ENCODE measurements at places on chromosomes 3 and 15. TPM values are rescaled to one million over a fixed set of nuclear protein-coding genes. Genes with fewer than 3 reads are reported as not detected.

Gene FBXO40
- not detected for total RNA-seq

Gene GORASP1
- 24.5 TPM for total RNA-seq

Gene PCOLCE2
- not detected for total RNA-seq

Gene CFAP91
- 0.30 TPM for total RNA-seq

Gene CP
- not detected for total RNA-seq

Gene MYL3
- total RNA-seq, result not detected

Gene ABHD6
- 4.1 TPM for total RNA-seq

Gene C3orf85
- not detected for total RNA-seq

Gene GOLGA8J
- total RNA-seq, result not detected

Gene FANCD2
- total RNA-seq, result 77.2 TPM

Gene IL17RB
- 2.1 TPM for total RNA-seq

Gene CCR1
- total RNA-seq, result 0.51 TPM

DNA sequence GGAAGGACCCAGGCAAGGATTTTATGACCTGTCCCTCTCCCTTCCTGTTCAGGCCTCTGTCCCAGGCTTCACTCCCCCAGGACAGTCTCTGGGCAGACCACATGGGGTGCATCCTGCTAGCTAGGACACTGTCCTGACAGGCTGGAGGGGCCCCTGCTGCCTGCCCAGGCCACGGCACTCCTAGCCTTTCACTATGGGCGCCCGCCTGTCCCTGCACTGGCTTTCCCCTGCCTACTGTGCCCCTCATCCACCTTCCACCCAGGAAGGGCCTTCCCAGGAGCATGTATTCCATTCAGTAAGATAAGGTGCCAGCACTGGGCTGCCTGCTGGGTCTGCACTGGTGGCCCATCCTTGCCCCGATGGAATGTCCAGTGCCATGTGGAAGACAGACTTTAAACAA lies 145.3 kb downstream of the DNAJB8 start:
- H3K27me3 ChIP-seq, result no peaks in the 10 kb centered on the region
- no peak for DNase-seq
- no peak overlapping the region for H3K27ac ChIP-seq

- H3K27me3 ChIP-seq, result no peaks in the 10 kb centered on the region
- H3K4me3 ChIP-seq, result no peak overlapping the region
- DNase-seq, result no peak
- no peak overlapping the region for H3K27ac ChIP-seq
These were observed 311.3 kb downstream of the SLC9A9 start for GRCh38 chr3:143536817-143537535.

- H3K27me3 ChIP-seq, result no peaks in the 10 kb centered on the region
- H3K4me3 ChIP-seq, result no peak overlapping the region
- DNase-seq, result no peak
- no peaks in the 10 kb centered on the region for H3K4me1 ChIP-seq
These were observed 67.1 kb upstream of the USP50 start for GRCh38 chr15:50613600-50613999.

DNA sequence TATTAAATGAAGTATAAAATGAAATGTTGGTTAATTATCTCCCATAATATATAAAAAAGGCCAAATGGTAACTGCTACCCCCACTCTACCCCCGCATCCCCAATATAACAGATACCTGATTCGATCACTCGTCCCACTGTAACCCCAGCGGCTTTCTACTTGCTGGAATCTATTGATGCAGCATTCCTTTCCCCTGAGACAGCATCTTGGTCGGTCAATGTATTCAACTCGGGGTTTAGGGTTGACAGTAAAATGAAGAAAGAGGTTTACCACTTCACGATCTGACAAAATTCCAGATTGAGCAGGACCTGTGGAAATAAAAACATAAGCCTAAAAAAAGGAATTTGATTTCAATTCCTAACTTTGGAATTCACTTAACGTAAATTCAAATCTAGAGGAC lies 18.6 kb upstream of the C15orf40 start:
- H3K4me3 ChIP-seq, result no peak overlapping the region
- no peak for DNase-seq
- no peaks in the 10 kb centered on the region for H3K4me1 ChIP-seq
- H3K27ac ChIP-seq, result no peak overlapping the region
- no peaks in the 10 kb centered on the region for H3K27me3 ChIP-seq

- no peak overlapping the region for H3K27ac ChIP-seq
- H3K36me3 ChIP-seq, result no peaks in the 10 kb centered on the region
- no peak for DNase-seq
These were observed 53.5 kb downstream of the ZPLD1 start for GRCh38 chr3:102488331-102488730.

GRCh38 chr15:68967948-68968347 lies 37.6 kb downstream of the SPESP1 start:
- H3K4me1 ChIP-seq, result no peaks in the 10 kb centered on the region
- peaks cover 14% of the 10 kb centered on the region for H3K36me3 ChIP-seq
- H3K27ac ChIP-seq, result no peak overlapping the region

GRCh38 chr15:28099555-28100140 lies 533 bp upstream of the OCA2 start:
- no peaks in the 10 kb centered on the region for H3K36me3 ChIP-seq
- no peak overlapping the region for H3K27ac ChIP-seq
- no peak for DNase-seq
- H3K4me3 ChIP-seq, result peak overlapping the region; percentile 18

DNA sequence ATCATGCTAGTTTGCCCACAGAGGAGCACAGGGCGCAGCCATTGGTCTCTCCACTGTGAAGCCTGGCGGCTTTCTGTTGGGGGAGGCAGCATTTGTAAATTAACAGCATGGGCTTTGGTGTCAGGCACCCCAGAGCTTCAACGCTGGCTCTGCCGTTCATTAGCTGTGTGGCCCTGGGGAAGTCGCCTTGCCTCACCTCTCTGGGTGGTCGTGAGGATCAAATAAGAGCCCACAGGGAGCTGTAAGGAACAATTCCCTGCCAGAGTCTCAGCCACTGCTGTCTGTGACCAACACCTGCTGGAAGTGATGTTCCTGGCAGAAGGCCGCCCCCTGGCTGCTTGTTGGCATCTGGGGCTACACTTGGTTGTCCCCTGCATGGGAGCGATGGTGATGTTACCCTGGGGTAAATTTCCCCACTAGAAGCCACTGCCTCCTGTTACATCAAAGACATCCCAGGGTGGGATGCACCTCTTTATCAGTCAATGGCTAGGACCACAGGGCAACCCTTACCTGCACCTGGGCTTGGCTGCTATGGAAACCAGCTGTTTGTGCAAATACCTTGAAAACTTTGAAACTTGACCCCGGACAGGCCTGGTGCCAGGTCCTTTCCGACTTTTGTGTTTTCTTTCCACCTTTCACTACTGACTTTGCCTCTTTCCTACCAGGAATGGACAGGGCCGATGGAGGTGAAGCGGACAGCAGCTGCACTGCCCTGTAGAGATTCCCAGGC lies 36.9 kb downstream of the DNASE1L3 start:
- no peaks in the 10 kb centered on the region for H3K27me3 ChIP-seq
- no peak overlapping the region for H3K27ac ChIP-seq
- peaks cover 19% of the 10 kb centered on the region for H3K4me1 ChIP-seq

DNA sequence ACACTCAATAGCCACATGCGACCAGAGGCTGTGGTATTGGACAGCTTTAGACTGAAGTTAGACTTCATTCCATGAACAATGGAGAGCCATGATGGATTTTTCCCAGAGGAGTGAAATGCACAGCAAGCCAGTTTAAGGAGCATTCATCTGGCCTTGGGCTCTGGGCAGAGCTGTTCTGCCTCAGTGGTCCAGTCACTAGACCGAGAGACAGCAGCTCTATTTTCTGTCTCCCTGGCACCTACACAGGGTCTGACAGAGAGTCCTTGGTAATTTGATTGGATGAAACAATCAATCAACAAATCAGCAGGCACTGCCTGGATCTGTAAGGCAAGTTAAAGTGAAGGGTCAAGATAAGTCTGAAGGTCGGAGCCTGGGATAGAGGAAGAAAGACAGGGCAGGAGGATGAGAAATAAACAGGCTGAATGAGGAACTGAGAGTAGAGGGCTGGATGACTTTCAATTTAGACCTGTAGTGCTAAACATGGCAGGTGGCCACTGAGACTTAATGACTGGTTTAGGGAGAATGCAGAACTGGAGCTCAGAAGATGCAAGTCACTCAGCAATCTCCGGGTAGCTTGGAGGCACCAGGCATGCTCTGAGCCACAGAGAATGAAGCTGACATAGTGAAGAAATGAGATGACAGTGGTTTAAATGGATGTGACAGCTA lies 98.5 kb upstream of the SLC25A36 start:
- H3K36me3 ChIP-seq, result no peaks in the 10 kb centered on the region
- DNase-seq, result no peak

DNA sequence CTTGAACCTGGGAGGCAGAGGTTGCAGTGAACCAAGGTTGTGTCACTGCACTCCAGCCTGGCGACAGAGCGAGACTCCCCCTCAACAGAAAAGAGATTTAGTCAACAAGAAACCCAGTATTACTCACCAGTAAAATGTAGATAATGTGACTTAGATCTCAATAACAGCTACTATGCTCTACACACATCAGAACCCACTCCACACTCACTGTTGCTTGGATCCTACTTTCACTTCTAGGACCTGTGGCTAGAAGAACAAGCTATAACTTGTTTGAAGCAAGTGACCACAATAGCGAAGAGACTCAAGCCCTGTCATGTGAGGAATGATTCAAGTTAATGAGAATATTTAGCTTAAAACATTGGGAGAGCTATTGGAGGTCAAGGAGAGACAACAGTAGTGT lies 100.7 kb downstream of the ANXA2 start:
- DNase-seq, result no peak
- H3K4me1 ChIP-seq, result no peaks in the 10 kb centered on the region
- peaks cover 21% of the 10 kb centered on the region for H3K27me3 ChIP-seq
- H3K36me3 ChIP-seq, result peaks cover 2% of the 10 kb centered on the region
- H3K4me3 ChIP-seq, result no peak overlapping the region
- H3K27ac ChIP-seq, result no peak overlapping the region

GRCh38 chr3:156919818-156920217 lies 93.7 kb downstream of the LEKR1 start:
- peaks cover 3% of the 10 kb centered on the region for H3K36me3 ChIP-seq
- DNase-seq, result no peak
- no peaks in the 10 kb centered on the region for H3K4me1 ChIP-seq

All from activated T-cell treated with anti-CD3 and anti-CD28 coated beads, Interleukin-2, amount 50 U/mL, for 72 hours (primary cell).